ENCODE measurements at places on chromosomes 4 and X. TPM values are rescaled to one million over a fixed set of nuclear protein-coding genes. Genes with fewer than 3 reads are reported as not detected.

GRCh38 chr4:118911238-118911703, 22.6 kb downstream of the SYNPO2 start:
- no peak for DNase-seq

- no peak for DNase-seq
These were observed 754 bp upstream of the KLF3 start for GRCh38 chr4:38663090-38663800.

DNA sequence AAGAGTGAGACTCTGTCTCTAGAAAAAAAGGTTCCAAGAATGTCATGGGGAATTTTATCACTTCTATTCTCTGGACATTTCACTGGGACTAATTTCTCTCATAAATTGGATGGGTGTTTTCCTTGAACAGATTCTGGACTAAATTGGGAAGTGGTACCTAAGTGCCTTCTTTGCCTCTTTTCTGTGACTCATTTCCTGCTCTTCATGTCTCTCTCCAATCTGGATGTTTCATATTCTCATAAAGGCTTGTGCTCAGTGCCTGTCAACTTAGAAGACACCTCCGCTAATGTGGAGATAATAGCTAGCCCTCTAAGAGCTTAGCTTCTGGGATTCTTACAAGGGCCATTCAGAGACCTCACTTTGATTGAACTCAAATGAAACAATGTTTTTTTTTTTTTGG, 38.0 kb upstream of the IGFBP7 start:
- DNase-seq, result no peak

GRCh38 chr4:175671491-175671934, 140.6 kb downstream of the GPM6A start:
- no peak for DNase-seq

GRCh38 chrX:31508338-31508737, 436.5 kb upstream of the FTHL17 start:
- DNase-seq, result peak; percentile 41

DNA sequence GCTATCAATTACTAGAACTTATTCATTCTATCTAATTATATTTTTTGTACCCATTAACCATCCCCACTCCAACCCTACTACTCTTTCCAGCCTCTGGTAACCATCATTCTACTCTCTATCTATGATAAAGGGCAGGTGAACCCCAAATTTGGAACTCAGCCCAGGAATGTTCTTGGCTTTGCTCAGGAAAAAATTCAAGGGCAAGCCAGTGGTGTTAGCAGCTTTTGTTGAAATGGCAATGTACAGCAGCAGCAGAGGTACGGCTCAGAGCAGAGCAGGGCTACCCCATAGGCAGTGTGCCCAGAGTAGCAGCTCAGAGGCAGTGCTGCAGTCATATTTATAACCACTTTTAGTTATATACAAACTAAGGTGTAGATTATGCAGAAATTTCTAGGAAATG, 138.2 kb downstream of the RNF150 start:
- no peak for DNase-seq

- DNase-seq, result no peak
These were observed 134.5 kb upstream of the IL15 start for GRCh38 chr4:141501931-141502330.

- no peak for DNase-seq
These were observed 296.8 kb downstream of the IDS start for GRCh38 chrX:149208307-149208706.

DNA sequence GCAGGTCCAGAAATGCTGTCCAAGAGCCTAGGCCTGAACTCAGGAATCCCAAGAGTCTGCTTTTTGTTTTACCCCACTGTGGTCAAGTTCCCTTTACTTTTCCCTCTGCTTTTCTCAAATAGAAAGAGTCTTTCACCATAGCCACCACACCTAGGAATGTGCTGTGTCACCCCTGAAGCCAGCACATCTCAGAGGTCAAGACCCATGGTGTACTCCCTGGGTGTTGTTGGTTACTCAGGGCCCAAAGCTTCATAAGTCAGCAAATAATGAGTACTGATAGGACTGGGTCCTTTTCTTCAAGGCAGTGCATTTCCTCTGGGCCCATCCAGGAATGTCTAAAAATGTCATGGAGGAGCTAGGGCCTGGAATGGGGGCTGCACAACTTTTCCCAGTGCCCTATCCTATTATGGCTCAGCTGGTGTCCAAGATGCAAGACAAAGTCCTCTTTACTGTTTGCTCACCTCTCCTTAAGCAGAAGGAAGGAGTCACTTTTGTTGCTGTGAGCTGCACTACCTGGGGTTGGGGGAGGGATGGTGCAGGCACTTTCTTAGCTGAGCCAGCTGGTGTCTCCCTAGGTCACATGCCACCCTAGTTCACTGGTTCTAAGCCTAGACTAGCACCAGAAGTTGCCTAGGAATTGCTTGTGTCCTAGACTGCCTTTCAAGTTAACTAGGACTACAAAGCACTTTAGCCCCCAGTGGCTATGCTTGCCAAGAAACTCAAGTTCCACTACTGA, 62.4 kb upstream of the RXFP1 start:
- no peak for DNase-seq

DNA sequence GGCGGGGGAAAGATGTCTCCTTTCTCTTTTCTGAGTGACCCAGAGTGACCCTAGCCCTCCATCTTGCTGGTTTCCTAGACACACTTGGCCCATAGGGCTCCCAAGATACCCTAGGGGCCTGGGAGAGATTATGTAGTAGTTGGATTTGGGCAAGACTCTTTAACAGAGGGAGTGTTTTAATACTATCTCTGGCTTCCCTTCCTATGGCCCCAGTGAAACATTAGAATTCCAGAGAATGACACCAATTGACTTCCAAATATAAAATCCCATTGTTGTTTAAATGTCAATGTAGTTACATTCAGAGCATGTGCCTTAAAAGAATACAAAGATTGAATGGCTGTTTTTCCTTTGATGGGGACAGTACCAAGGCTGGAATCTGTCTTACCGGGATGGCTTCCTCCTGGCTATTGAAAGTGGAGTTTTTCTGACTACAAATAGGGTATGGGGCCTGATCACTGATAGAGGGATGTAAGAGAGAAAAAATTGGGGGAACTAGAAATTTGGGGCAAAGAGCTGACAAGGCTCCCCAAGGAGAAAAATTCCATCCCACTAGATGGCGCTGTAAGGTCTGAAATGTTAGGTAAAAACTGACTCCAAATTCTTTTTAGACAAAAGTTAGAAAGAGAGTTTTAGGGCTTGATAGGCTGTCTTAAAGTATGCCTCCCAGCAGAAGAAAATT, 10.7 kb downstream of the TENT5D start:
- DNase-seq, result no peak

DNA sequence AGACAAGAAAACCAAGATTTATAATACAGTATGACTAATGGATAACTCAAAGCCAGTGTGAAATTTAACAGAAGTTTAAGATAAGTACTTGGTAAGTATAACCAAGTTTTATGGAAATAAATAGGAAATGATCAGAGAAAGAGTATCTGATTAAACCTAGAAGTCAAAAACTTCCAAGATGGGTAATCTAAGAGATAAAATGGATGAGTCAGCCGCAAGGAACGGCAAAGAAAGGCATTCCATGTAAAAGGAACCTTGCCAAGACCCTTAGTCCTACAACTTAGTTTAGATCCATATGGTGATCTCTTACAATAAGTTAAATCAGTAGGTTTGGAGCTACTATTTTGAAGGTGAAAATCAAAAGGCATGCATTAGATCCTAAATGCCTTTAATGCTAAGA, 34.8 kb downstream of the LIN54 start:
- DNase-seq, result no peak

DNA sequence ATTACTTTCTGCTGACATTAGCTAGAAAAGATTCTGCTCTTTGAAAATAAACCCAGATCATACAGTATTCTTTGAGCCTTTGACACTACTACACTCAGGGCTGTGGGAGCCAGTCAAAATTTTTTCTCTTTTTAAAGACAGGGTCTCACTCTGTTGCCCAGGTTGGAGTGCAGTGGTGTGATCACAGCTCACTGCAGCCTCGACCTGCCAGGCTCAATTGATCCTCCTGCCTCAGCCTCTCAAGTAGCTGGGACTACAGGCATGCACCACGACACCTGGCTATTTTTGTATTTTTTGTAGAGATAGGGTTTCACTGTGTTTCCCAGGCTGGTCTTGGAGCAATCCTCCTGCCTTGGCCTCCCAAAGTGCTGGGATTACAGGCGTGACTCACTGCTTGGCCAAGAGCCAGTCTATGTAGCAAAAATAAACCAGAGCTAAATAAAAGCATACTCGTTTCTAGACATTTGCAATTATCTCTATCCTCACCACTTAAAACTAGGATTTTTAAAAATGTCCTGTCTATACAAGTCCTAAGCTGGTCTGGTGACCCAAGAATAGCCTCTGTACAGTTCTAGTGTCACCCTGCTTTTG, 43.2 kb downstream of the AKAP4 start:
- DNase-seq, result peak; percentile 1

MAGEA3 gene
- total RNA-seq, result not detected

PDZD11 gene
- total RNA-seq, result 85.6 TPM

- no peak for DNase-seq
These were observed 37.2 kb upstream of the HSD17B10 start for GRCh38 chrX:53471346-53471745.

GRCh38 chr4:13464973-13465372, 19.2 kb downstream of the RAB28 start:
- no peak for DNase-seq

KCNIP4 gene
- total RNA-seq, result not detected

AVPR2 gene
- total RNA-seq, result not detected

- DNase-seq, result no peak
These were observed 145.1 kb downstream of the RBM47 start for GRCh38 chr4:40484346-40485090.

DACH2 gene
- total RNA-seq, result not detected

- no peak for DNase-seq
These were observed 10.0 kb upstream of the ELOVL6 start for GRCh38 chr4:110208419-110208818.

DNA sequence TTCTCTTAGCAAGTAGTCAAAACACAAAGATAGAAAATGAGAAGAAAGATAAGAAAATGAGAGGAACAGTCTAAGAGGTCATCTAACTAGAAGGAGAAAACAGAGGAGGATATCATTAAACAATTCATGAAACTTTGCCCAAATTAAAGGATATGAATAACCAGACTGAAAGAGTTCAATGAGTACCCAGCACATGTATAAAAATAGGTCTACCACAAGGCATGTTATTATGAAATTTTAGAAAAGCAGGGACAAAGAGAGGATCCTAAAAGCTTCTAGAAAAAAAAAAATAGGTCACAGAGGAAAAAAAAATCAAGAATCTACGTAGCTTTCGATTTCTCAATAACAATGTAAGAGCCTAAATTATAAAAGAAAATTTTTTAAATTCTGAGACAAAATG, 118.5 kb downstream of the WDFY3 start:
- DNase-seq, result no peak

GRCh38 chr4:121073004-121073435, 685 bp upstream of the NDNF start:
- no peak for DNase-seq

DNA sequence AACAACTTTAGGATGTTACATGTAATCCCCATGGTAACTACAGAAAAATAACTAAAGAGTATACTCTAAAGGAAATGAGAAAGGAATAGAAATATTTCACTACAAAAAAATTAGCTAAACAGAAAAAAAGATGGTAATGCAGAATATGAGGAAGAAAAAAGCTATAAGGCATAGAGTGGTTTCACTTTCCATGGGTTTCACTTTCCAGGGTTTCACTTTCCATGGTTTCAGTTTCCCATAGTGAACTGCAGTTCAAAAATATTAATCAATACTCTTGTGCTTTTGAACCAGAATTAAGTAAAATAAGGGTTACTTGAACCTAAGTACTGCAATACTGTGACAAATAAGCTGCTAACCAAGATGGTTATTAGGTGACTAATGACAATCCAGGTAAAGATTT, 42.0 kb downstream of the NPFFR2 start:
- no peak for DNase-seq

- peak; percentile 87 for DNase-seq
These were observed 28.5 kb upstream of the FGF5 start for GRCh38 chr4:80237992-80238391.

GRCh38 chr4:131296192-131296591, 1852.9 kb upstream of the PCDH10 start:
- no peak for DNase-seq

PFKFB1 gene
- total RNA-seq, result not detected

APELA gene
- total RNA-seq, result 24.9 TPM

- no peak for DNase-seq
These were observed 30.1 kb upstream of the SCOC start for GRCh38 chr4:140343303-140343702.

- DNase-seq, result no peak
These were observed 330.1 kb upstream of the RPS6KA3 start for GRCh38 chrX:20596856-20597255.

- no peak for DNase-seq
These were observed 55.8 kb upstream of the WDR1 start for GRCh38 chr4:10172278-10172921.

RELL1 gene
- total RNA-seq, result 55.7 TPM

ARAF gene
- 30.1 TPM for total RNA-seq

DNA sequence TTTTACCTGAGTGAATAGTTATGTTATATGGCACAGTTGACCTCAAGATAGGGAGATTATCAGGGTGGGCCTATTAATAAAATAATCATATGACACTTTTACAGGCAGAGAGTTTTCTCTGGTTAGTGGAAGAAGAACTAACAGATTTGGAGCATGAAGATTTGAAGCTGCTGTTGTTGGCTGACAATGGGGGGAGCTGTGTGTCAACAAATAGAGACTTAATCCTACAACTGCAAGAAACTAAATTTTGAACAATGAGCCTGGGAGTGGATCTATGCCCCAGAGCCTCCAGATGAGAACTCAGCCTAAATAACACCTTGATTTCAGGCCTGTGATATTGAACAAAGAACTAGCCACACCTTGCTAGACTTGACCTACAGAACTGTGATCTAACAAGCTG, 7.2 kb upstream of the CCSER1 start:
- DNase-seq, result no peak
